ENCODE measurements at places on chromosomes 2 and 18.

GRCh38 chr18:79479116-79479760 lies 83.5 kb downstream of the NFATC1 start:
- no peak for DNase-seq

GRCh38 chr2:99918389-99918788 lies 224.0 kb downstream of the AFF3 start:
- DNase-seq = no peak

- no peak for DNase-seq
Measured at GRCh38 chr2:202140522-202141252, 67.6 kb downstream of the KIAA2012 start.

DNA sequence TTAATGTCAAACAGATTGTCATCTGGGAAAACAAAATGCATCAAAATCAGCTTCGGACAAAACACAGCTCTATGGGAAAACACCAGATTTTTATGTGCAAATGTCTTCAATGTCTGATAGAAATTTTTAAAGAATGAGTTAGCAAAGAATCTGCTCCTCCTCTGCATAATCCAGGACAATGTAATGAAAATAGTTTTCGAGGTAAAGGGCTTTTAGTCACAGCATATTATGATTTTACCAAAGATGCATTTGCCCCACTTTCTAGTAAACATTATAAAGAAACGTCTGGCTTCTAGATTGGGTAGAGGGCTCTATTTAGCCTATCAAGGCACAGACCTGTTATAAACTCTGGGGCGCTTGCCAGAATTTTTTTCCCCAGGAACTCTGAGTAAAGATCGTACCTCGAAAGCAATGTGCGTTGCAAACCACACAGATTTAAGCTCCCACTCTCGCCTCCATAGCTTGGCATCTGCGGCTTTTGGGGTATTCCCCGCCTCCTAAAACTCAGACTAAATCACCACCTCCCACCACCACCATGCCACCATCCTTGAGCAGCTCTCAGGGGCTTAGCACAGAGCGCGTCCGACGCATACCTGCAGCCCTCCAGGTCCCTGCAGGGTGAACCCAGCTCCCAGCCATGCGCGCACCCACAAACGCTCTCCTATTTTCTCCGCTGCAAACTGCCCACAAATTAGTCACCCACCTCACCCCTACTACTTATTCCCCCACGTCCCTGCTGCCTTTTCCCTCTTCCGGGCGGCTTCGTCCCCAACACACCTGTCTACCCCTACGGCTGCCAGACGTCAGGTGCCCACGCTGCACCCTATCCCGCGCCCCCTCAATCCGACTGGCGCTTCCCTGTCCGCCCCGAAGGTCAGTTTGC lies 829 bp downstream of the ACVR1C start:
- peak; percentile 46 for DNase-seq

DNA sequence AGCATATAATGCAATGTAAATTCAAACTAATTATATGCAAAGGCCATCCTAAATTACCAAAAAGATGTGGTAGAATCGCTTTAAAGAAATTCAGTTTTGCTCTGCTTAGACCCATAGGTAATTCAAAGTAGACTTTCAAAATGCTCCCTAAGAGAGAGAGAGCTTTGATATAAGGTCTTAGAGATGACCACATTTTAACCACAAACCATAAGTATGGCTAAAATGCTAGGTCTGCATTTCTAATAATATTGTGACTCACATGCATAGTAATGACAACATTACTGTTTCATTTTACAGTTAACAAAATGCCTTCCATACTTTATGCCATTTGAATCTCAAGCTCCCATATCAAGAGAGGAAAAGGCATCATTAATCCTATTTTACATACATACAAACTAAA lies 144.5 kb downstream of the RAD51AP2 start:
- no peak for DNase-seq

DNA sequence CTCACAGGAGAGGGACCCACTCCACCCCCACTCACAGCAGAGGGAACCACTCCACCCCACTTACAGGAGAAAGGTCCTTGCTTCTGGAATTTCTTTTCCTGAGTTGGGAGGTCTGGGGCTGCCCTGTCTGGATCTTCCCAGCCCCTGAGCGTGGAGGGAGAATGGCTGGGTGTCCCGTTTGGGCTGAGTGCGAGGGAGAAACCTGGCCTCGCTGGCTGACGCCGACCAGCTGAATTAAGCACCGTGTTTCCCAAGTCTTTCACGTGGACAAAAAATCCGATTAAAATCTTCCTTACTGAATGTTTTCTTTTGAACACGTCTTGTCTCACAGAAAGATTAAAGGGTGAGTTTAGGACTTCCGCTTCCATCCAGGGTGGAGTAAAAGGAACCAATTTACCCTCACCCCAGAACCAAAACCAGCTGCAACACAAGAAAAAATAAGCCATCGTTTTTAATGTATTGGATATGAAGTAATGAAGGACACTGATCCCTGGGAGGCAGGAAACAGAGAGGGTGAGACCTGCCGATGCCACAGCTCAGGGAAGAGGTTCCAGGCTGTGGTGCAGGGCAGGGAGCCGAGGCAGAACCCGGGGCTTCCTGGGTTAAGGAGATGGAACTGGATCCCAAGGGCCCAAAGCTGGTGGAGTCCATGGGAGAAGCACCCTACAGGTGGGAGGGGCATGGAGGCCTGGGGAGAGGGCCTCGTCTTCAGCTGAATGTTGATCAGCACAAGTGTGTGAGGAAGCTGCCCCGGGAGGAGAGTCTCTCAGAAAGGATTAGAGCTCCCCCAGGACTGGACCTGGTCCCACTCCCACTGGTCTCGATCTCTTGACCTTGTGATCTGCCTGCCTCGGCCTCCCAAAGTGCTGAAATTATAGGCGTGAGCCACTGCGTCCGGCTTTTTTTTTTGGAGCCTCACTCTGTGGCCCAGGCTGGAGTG lies 60.3 kb downstream of the RTP5 start:
- peak; percentile 50 for DNase-seq

DNA sequence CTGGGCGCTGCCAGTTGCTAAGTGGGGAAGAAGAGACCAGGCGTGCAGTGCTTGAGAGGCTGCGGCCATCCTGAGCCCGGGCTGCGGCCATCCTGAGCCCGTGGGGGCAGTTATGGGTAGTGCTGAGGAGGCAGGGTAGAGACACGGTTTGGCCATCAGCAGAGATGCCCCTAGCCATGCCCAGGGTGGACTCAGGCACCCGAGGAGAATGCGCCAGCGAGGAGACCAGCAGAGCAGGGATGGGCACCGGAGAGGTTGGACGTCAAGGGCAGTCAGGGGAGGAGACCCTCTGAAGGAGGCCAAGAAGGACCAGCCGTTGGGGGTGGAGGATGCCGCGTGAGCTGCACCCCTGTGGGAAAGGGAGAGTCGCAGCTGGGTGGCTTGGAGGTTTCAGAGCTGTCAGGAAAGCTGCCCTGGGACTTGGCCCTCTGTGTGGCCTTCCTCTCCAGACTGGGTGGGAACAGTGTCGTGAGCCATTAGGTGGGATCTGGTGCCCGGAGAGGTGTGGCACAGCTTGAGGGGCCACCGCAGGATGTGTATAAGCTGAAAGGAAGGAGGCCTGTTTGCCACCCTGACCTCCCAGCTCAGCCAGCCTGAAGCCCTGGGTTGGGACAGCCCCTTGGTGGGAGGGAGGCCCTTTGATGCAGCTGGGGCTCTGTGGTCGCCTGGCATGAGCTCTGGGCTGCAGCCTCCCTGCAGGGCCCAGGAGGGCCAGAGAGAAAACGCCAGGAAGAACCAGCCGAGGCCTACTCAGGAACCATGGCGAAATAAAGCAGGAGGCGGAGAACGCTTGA lies 56.0 kb downstream of the SH3BP4 start:
- no peak for DNase-seq

GRCh38 chr2:85551698-85552678 lies 9.3 kb downstream of the GGCX start:
- peak; percentile 75 for DNase-seq

- DNase-seq = no peak
Measured at GRCh38 chr2:224876522-224876921, 160.4 kb upstream of the CCDC195 start.

- no peak for DNase-seq
Measured at GRCh38 chr2:204104811-204105210, 168.2 kb downstream of the ICOS start.

GRCh38 chr2:176385219-176385759 lies 116.0 kb downstream of the MTX2 start:
- no peak for DNase-seq

DNA sequence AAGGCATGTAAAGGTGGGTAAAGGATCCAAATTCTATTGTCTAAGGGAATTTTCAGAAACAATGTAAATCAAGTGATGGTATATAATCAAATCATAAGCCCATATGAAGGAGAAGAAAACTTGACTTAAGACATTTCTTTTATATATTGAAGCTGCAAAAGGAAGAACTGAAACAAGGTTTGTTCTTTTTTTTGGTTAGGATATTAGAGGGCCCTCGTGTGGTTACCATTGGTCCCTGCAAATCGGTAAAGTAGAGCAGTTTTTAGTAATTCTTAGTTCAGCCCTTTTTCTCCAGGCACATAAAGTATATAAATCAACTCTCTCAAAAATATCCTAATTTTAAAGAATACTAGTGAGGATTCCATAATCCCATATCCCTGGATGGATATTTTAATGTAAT lies 105.6 kb upstream of the STK17B start:
- peak; percentile 26 for DNase-seq

DNA sequence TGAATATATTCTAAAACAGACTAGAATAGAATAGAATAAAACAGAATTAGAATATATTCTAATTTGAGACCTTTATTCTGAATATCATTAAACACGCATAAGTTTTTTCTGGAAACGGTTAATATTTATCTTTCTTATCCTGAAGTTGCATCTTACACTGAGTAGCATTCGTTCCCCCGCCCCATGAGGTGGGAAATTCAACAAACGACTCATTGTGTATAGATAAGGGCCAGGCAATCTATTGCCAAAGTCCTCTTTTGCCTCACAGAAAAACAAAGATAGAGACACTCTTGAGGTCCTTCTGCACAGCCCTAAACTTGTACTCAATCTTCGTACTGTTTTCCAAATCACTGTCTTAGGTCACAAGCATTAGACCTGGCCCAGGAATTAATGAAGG lies 98.1 kb downstream of the COL6A3 start:
- no peak for DNase-seq

GRCh38 chr2:197256547-197257170 lies 53.9 kb downstream of the ANKRD44 start:
- no peak for DNase-seq

DNA sequence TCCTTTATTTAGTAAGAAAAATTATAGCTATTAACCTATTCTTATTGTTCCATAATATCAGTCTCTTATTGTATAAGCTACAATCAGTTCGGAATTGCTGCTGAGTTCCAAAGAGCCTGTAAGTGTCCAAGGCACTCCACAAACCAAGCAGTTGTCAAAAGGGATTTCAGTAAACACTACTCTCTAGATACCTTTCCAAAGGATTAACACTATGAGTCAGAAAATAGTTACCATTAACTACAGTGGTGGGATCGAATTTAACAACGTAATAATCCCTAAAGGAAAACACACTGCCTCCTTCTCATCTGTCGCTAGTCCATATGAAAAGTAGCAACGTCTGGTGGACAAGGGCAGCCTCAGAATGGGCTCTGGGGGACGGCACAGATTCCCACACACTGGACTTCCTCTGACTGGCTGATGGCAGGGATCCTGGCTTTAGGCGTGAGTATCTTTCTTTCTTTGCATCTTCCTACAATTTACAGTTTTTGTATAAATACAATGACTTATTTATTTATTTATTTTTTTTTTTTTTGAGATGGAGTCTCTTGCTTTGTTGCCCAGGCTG lies 8.8 kb downstream of the TGFBRAP1 start:
- DNase-seq = no peak

DNA sequence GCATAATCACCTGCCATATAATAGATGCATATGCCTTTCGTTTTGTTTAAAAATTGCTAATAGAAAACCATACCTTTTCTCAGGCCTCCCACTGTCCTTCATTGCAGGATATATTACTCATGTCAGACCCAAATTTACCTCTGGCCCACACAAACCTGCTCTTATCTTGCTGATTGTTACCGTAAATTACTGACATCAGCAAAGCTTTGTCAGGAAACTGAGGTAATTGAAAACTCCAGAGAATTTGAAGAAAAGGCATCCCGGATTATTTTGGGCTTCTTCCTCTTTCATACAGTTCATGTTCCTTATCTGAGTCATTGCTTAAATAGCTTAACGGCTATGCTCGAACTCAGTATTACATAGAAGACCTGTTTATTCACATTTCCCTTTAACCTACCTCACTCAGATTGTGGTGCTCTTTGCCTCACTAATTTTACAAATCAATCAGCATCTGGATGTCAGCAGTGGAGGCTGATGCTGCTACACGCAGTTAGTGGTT lies 145.7 kb downstream of the ZEB2 start:
- DNase-seq = no peak
